ENCODE measurements at places on chromosomes 5 and 9.

DNA sequence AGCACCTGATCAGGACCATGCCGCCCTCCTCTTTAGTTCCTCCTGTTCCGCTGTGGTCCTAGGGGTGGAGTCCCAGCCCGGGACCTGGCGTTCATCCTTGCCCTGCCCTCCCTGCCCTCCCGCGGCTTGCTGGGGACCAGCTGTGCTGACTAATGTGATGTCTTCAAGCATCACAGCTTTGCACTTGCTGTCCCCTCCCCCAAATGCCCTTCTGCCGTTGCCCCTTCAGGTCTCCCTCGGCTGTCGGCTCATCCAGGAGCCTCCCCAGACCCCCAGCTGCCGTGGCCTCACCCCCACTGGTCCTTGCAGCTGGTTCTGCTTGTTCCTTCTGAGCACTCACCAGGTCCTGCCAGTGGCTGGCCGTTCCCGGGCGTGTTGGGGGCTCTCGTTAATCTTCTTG is 19.9 kb downstream of the RXRA start:
- no peak for DNase-seq

- DNase-seq = no peak
Observed at GRCh38 chr5:175682664-175683063, 24.8 kb downstream of the HRH2 start.

GRCh38 chr5:57492632-57493031 is 10.0 kb upstream of the ACTBL2 start:
- DNase-seq = no peak

DNA sequence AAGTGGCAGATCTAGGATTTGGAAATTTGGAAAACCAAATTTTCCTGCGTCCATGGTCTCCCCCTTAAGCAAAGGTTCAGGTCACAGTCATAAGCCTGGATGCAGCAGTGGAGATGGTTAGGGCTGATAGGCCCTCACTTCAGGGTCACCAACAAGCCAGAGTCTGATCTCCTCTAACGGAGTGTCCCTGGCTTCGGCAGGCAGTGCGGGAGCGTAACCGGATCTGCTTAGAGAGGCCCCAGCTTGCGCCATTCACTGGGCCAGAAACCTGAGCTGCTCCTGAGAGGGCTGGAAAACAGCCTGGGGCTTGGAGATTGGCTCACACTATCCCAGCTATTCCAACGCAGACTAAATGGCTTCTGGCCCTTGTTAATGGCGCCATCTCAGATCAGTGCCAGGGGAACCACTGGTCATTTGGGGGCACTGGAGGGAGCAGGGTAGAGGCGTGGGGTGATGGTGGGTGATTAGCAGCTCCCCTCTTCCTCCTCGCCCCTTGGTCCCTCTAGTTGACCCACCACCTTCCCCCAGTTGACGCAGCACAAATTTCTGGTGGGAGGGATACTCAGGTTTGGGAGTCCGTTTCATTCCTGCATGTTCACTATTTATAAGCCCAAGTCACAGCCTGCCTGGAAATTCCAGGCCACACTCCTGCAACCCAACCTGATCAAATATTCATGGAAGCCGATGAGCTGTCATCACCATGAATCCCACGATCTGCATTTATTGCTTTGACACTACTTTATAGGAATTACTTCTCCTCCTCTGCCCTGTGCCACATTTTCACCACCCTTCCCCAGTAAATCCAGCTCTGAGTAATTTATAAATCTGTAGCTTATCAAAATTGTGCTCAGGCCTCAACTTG is 134.6 kb upstream of the CPEB4 start:
- DNase-seq = no peak

All from stimulated activated CD8-positive, alpha-beta memory T cell treated with anti-CD3 and anti-CD28 coated beads, Interleukin-7, amount 100 ng/mL, for 24 hours (primary cell).